NCI-H2081 treated with DMSO at 0.1 percent for 48 hours (cell line): ENCODE measurements at places on chromosomes 3 and 15.

DNA sequence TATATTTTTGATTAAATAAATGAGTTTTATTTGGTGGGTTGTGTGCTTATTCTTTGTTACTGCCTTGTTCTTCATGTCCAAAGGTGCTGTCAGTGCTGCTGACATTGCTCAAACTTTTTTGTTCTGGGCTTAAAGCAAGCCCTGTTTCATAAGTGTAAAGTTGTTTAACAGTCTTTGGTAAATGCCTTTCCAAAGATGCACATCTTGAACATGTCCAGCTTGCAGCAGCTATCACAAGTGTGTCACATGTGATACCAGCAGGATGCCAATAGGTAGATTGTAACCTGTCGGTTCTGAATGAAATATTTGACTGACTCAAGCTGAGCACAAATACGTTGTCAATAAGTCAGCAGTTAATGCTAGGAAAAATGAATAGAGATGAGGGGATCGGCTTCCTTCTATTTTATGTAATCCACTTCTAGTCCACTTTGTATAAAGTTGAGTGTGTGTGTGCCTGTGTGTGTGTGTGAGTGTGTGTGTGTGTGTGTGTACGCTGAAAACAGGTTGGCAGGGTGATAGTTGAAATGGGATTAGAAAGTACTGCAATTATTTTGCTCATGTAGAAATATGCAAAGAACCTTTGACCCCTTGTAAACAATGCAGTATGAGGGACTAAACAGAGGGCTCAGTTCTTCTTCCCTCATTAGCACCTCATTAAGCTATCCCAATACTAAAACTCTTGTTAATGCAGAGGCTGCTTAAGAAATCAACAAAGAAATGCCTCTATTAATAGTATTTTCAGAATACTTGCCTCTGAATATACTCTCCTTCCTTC is 986.5 kb downstream of the TUSC7 start:
- no peak for DNase-seq

DNA sequence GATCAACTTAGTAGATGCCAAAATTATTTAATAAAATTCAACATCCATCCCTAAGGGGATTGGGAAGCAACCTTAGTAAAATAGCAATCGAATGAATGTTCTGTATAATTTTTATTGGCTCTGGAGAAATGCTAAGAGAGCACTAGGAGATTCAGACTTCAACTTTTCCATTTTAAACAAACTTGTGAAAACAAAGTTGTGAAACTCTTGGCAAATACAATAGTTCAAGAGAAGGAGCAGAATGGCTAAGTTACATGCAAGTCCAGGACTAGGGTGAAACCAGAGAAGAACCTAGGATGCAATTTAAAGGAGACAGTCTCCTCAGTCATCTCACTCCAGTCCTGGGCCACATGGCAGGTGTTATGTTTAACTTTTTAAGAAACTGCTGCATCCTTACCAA is 16.7 kb upstream of the ZNF280D start:
- DNase-seq: no peak

DNA sequence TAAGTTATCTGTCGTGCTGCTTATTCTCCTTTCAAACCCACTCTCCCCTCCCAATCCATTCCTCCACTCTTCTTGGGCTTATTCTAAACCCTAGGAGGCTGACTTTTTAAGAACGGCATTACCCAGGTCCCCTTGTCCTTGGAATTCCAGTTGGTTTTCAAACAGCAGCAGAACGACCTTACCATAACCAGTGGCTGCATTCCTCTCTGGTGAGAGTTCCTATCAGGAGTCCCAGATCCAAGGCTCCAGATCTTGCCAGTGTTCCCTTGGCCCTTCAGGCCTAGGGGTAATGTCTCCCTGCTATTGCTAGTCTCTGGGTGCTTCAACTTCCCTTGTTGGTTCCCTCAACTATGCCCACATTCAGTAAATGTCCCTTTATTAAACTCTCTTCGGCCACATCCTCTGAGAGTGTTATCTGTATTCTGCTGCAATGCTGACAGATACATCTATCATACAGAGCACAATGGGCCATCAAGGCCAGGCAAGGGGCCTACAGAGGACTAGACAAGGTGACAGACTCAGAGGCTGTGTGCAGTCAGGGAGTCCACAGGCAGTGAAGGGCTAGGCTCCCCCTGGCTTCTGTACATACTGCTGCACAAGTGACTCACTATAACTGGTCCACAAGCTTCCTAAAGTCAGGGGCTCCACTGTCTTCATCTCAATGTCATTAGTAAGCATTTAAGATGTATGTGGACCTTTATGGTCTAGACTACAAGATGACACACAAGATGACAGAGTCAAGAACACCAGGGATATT is 10.1 kb downstream of the LYSMD2 start:
- no peak for DNase-seq

- no peak for DNase-seq
Measured at GRCh38 chr3:182135056-182135455, 423.3 kb downstream of the SOX2 start.

GRCh38 chr15:79314811-79315210 is 3.9 kb downstream of the TMED3 start:
- DNase-seq: no peak

DNA sequence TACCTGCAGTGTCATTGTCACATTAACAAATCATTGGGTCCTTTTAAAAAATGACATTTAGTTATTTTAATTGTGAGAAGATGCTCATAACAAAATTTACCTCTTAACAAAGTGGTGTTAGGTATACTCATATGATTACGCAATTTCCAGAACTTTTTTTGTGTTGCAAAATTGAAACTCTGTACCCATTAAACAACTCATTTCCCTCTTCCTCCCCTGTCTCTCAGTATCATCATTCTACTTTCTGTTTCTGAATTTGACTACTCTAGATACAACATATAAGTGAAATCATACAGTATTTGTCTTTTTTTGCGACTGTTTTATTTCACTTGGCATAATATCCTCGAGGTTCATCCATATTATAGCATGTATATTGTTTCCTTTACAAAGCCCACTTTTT is 58.7 kb upstream of the CHST2 start:
- DNase-seq: no peak

DNA sequence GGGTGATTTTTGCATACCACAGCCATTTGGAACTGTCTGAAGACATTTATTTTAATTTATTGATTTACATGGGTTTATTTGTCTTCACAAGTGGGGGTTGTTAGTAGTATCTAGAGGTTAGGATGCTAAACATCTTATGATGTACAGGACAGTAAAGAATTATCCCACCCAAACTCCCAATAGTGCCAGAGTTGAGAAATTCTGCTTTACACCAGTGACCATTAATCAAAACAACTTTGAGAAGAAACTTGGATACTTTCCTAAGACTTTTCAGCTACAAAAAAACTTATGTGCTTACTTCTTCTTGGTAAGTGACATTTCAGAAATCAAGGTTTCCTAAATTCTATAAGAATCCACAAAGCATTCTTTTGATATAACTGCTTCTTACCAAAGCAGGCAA is 156.7 kb downstream of the SUCLG2 start:
- DNase-seq: no peak

- DNase-seq: no peak
Measured at GRCh38 chr3:127458696-127459604, 131.6 kb downstream of the TPRA1 start.

DNA sequence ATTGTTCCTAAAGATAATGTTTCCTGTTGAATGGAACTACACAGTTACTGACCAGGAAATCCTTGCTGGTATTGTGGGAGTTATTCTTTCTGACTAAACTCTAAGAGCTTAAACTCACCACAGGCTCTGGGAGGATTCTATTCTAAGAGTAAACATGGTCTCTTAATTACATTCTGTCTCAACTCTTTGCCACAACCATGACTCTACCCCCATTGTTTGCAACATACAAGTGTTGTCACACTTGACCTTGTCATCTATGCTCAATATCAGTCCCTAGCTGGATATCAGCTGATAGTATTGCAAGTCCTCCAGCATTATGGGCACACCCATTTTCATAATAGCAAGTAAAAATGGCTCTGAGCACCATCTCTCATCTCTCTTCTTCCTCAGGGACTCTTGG is 29.6 kb upstream of the SECISBP2L start:
- DNase-seq: no peak

DNA sequence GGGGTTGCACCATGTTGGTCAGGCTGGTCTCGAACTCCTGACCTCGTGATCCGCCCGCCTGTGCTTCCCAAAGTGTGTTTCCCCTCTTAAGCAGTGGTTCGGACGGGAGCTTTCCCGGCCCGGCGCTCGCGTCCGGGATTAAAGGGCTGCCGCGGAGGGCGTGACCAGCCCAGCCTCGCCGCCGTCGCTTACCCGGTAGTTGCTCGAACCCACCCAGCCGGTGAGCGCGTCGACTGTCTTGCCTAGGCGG is 513 bp downstream of the CLASP2 start:
- no peak for DNase-seq

- DNase-seq: no peak
Measured at GRCh38 chr15:64149424-64149823, 2.1 kb upstream of the SNX22 start.

DNA sequence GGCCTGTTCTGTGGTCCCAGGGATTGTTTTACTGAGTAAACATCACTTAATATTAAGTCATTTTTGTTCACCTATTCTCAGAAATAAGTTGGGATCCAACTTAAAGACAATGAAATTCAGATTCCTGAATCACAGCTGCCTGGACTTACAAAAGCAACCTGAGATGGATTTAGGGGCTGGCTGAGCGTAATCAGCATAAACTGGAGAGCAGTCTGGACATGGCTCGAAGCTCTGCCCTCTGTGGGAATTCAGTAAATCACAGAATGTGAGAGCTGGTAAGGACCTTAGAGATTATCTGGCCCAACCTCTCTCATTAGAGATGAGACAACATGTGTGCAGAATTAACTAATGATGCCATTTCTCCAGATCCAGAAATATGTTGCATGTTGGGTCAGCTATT is 23.7 kb downstream of the CCDC80 start:
- no peak for DNase-seq

DNA sequence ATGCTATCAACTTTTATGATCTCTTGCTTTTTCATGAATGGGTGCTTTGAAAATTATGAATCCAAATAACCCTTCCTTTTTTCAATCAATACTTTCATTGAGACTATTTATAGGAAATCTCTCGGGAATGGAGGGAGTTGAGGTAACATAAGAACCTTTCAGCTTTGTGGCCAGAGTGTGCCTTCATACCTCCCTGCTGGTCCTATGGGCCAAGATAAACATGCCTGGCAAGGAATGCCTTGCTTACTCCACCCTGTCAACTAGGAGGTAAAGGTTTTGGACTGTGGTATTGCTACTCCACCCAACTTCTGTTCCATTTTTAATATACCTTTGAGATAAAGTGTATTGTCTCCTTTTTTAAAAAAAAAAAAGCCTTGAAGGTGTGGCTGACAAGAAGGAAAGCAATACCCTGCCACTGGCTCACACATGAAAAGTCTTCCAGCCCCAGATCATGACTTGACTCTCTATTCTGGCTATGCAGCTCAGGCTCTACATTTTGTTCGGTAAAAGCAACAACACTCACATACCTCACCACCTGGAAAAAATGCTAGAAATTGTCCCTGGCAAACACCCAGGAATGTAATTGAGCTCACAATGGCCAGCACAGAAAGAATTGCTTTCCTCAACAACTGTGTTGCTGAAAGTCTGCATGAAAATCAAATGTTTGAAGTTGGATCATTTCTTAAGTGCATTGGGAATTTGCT is 35.8 kb downstream of the COL8A1 start:
- DNase-seq: no peak

GRCh38 chr3:170270282-170270881 is 48.2 kb downstream of the PRKCI start:
- no peak for DNase-seq

DNA sequence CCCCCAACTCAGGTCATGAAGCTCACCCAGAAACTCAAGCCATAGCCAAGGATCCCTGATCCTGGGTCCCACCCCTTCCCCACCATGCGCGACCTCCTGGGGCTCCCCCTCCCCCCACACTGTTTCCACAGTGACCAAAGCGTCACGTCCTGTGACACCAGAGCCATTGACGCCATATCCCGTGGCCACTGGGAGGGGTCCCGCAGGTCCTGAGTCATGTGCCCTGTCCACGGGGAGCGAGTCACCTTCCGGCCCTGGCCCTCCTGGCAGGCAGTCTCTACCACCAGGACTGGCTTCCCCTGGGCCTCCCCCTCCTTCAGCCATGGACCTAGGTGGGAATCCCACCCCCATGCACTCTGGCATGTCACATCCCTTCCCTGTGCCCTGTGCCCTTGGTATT is 15.6 kb downstream of the SEMA3F start:
- DNase-seq: no peak

GRCh38 chr3:73868688-73869315 is 244.1 kb upstream of the PDZRN3 start:
- peak; percentile 5 for DNase-seq

GRCh38 chr3:9916346-9916733 is 558 bp upstream of the IL17RC start:
- DNase-seq: no peak

GRCh38 chr3:23002836-23003732 is 200.0 kb upstream of the UBE2E2 start:
- DNase-seq: no peak

- DNase-seq: no peak
Measured at GRCh38 chr3:129827765-129828164, 65.7 kb downstream of the TMCC1 start.

DNA sequence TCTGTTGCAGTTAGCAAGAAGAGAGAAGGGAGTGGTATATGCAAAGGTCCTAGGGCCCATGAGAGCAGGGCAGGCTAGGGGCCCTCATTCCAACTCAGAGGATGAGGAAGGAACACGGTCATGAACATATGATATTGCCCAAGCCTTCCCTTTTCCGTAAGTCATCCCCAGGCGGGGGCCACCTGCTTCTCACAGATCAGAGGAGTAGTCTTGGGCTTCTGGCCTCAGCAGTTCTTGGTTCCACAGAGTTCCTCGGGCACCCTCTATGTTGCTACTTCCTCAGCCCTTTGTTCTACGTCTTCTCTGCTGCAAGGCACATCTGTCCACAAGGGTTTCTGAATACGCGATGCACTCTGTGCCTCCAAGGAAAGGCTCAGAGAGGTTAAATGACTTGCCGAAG is 25.3 kb downstream of the EPHB3 start:
- no peak for DNase-seq

- DNase-seq: no peak
Measured at GRCh38 chr3:46349484-46350261, 4.2 kb upstream of the CCR2 start.

DNA sequence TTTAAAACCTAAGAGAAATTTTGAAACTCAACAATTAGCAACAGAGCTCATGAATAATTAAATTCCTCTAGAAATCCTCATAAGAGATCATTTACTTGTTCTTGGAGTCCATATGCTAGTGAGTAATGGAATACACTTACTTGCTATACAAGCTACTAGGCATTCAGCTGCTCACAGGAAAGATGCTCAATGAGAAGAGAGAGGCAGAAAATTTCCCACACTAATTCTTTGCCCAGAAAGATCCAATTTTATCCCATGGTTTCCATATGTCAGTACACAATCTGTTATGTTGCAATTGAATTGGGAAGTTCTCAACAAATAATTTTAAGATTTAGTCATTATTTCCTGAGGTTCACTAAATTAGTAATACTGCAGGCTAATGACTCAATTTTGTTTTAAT is 310.4 kb downstream of the RYR3 start:
- no peak for DNase-seq
